Stimulated activated CD4-positive, alpha-beta T cell treated with anti-CD3 and anti-CD28 coated beads, TNF-alpha, amount 100 ng/mL, for 48 hours (primary cell): ENCODE measurements at places on chromosomes 6 and 20.

DNA sequence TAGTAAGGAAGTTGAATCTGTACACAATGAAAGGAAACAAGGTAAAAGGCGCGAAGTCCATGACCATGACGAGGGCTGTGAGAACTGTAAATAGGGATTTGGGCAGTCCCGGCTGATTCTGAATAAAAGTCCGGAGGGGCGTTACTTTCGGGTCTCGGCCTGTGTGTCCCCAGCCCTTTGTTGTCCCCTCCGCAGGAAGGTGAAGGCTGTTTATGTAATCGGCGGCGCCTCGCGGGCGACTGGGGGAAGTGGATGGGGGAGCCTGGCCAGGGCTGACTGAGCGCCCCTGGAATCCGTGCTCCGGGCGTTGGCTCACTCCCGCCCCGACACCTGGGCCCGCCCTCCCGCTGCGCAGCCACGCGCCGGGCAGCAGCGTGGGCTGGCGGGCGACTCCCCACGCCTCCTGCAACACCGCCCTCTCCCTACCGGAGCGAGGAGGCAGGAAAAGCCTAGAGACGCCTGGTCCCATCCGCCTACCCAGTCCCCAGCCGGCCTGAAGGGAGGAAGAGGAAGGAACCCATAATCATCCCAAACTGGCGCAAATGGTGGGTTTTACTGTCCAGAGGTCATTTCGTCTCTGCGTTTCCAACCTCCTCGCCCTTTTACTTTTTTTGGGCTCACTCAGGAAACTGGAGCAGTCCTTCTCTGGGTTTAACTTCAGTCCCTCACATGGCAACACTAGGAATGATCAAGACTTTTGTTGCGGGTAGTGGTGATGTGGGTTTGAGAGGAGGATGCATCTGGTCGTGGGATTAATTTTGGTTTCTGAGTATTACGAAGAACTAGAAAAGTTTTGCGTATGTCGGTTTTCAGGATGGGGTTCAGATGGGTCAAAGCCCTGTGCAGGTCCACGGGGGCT is 12.1 kb downstream of the TRIM31 start:
- DNase-seq, result no peak

- no peak for DNase-seq
These were observed 5.4 kb upstream of the MYMX start for GRCh38 chr6:44211284-44211683.

- DNase-seq, result no peak
These were observed 374.4 kb downstream of the UTRN start for GRCh38 chr6:144659202-144660182.

DNA sequence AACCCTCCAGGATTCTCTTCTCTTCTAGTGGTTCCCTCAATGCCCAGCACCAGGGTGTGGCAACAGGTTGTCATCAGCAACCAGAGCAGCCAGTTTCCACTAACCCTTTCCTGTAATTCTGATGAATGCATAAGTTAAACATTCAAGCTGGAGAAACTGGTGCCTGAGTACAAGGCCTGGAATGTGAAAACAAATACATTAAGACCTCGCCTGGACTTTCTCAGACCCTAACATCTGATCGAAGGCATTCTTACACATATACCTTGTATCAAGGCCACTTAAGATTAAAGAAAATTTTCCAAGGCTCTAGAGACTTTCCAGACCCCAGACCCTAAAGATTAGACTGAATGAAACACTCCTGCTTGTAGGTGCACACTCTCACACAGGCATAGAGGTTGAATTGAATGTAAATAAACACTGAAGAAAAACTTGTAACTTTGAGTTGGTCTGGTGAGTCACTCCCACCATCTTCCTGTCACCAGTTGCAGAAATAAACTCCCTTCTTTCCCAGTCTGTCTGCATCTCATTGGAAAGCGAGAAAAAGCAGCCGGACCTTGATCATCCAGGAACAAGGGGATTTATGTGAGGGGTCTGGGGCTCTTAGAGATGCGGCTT is 9.0 kb downstream of the LRP11 start:
- no peak for DNase-seq

DNA sequence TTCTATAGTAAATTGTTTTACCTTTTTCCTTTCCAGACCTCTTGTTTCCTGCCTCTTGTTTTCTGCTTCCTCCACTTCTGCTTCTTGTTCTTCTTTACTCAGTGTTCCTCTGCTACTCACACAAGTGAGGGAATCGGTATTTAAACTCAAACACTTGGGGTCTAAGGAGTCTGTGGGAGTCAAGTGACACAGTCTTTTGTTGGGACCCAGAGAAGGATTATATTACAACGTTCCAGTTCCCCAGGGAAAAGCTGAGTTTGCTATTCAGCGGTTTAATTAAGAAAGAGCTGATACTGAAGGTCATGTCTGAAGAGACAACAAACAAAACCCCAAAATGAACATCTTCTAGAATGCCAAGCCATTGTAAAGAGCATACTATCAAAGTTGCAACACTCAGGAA is 107.8 kb upstream of the CITED2 start:
- no peak for DNase-seq

- DNase-seq, result no peak
These were observed 94.0 kb upstream of the PHACTR1 start for GRCh38 chr6:12622566-12622965.

DNA sequence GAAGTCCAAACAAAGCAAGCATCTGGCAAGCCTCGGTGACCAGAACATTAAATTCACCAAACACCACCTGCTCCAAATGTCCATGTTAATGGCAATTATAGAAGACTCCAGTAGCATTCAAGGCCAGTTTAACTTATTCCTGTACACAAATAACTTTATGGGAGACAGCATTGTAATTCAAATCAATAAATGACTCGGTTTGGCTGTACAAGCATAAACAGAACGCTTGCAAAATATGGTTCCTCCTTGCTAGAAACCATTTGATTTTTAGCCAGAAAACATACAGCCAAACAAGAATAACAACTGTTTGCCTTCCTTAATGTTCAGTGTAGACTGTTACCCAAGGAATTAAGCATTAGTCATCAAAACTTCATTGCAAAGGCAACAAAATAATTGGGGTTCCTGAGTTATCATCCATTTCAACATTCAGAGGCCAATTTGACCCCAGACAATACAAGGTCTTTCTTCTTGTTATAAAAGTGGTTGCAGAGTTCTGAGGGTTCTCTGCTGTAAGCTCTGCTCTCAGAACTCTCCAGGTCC is 125.1 kb downstream of the BFSP1 start:
- DNase-seq, result no peak

DNA sequence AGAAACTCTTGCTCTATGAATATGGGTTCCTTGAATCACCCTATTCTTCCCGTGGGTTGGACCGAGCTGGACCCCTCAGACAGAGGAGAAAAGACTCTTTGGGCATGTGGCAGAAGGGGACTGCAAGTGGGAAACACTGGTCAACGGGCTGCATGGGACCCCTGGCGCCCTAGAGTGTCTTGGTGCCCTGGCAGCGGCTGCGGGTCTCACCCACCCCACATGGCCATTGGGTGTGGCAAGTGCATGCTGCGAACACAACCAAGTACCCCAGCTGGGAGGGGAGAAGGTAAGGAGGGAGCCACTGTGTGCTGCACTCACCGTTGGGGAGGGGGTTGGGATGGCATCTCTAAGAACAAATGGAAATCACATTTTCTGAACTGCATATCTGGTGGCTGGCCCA is 438.8 kb upstream of the EYS start:
- DNase-seq, result no peak

- no peak for DNase-seq
These were observed 57.1 kb downstream of the SLC35D3 start for GRCh38 chr6:136979206-136979605.

- DNase-seq, result no peak
These were observed 184.5 kb downstream of the COL21A1 start for GRCh38 chr6:56062836-56063235.
